ENCODE measurements at places on chromosomes 12 and 14.

GRCh38 chr14:74429991-74430390, 4.0 kb upstream of the SYNDIG1L start:
- no peak for DNase-seq

DNA sequence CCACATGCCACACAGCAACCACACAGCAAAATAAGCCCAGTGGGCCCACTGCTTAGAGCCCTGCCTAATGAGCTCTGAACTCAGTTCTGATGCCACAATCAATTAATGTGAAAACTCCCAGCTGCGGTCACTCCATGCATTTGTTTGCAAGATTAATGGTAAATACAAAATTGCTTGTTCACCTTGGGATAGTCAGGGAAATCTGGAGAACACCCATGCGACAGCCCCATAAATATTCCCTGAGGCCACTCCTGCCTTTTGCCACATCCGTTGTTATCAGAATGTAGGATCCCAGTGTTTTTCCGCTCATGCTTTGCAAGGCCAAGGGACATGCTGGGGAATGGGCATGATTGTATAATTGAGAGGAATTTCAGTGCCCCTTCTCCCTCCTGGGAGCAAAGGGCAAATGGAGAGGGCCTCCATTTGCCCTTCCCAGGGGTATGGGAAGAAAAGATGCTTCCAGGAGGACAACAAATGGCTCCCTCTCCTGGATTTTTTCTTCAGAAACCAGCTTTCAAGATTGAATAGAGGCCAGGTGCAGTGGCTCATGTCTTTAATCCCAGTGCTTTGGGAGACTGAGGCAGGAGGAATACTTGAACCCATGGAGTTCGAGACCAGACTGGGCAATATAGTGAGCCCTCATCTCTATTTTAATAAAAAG, 30.8 kb upstream of the CMKLR1 start:
- DNase-seq: no peak

DNA sequence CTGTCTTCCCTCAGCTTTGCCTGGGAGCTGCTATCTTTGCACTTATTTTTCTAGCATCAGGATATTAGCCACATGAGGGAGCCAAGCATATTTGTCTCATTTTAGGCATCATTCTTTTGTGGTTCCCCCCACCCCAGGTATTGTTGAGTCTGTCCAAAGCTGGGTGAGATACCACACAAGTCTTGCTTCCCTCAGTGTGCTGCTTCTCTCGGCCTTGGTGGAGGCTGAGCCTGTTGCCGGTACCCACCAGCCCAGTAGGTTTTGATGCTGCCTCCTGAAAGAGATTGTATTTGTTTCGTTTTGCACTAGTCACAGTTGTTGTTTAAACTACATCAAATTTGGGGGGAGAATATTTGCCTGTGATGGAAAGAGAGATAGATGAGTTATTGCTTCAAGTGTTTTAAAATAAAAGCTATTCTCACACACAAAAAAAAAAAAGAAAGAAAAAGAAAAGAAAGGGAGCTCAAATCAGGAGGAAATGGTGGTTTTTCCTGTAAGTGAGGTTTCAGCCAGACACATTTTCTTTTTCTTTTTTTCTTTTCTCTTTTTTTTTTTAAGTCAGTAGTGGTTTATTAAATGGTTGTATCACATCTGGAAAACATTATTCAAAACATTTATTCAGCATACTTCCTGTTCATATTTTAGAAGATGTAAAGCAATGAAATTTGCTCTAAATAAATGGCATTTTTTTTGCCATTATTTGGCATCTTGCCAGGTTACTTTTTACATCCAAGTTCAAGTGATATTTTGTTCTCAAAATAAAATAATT, 58.5 kb downstream of the SLC4A8 start:
- no peak for DNase-seq

GRCh38 chr14:106436310-106436905, 910.0 kb downstream of the TMEM121 start:
- no peak for DNase-seq

- no peak for DNase-seq
Measured at GRCh38 chr12:53414756-53415417, 8.8 kb upstream of the AMHR2 start.

GRCh38 chr12:50536831-50537537, 32.2 kb downstream of the DIP2B start:
- no peak for DNase-seq

DNA sequence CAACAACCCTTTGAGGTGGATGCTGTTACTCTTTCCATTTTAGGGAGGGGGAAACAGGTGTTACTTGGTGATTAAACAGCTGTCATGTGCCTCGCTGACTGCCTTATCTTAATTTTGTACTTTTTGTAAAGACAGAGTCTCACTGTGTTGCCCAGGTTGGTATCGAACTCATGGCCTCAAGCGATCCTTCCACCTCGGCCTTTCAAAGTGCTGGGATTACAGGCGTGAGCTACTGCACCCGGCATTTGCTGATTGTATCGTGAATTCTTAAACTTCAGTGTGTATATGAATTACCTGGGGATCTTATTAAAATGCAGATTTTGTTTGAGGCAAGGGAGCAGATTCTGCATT, 659 bp downstream of the PSMD9 start:
- DNase-seq: no peak

GRCh38 chr14:38038171-38038570, 169.5 kb upstream of the SSTR1 start:
- no peak for DNase-seq

GRCh38 chr14:56953884-56954283, 143.6 kb upstream of the OTX2 start:
- no peak for DNase-seq

DNA sequence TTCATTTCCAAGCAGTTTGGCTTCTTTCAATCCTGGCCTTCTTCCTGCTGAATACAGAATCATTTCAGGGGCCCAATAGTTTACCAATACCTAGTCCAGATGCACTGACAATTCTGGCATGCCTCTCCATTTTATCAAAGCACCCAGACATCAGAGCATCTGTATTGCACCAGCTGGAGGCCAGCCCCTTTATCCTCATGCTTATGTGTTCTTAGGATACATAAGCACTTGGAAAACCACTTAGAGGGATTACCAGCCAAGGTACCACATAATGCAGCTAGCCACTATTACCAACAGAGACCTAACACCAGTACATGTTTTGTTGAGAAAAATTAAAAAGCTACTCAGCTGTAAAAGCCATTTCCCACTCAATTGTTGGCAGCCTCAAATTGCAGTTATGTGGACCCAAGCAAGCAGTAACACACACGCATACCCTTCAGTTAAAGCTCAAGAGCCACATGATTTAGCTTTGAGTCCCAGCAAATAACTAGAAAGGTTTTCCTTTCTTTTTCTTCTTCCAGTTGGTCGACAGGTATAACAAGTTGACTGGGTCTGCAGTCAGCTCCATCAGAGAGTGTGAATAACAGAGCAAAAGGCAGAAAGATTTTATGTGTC, 263.8 kb downstream of the DIO2 start:
- DNase-seq: no peak

DNA sequence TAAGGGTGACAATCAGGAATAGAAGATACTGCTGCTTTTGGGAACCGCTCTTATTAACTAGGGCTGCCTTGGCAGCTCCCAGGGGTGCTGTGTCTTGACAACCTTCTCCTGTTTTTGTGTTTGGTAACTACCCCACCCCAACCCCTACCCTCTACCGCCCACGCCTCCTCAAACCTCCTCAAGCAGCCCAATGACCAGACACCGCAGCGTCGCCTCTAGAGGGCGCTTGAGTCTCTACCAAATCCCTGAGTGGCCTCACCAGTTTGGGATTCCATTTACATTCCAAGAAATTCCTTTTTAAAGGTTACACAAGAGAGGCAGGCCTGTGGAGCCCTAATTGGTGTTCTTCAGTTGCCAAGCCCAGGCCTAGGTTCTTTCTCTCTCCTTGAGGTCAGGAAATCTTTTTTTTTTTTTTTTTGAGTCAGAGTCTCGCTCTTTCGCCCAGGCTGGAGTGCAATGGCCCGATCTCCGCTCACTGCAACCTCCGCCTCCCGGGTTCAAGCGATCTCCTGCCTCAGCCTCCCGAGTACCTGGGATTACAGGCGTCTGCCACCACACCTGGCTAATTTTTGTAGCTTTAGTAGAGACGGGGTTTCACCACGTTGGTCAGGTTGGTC, 72.4 kb upstream of the USP44 start:
- DNase-seq: peak; percentile 85

DNA sequence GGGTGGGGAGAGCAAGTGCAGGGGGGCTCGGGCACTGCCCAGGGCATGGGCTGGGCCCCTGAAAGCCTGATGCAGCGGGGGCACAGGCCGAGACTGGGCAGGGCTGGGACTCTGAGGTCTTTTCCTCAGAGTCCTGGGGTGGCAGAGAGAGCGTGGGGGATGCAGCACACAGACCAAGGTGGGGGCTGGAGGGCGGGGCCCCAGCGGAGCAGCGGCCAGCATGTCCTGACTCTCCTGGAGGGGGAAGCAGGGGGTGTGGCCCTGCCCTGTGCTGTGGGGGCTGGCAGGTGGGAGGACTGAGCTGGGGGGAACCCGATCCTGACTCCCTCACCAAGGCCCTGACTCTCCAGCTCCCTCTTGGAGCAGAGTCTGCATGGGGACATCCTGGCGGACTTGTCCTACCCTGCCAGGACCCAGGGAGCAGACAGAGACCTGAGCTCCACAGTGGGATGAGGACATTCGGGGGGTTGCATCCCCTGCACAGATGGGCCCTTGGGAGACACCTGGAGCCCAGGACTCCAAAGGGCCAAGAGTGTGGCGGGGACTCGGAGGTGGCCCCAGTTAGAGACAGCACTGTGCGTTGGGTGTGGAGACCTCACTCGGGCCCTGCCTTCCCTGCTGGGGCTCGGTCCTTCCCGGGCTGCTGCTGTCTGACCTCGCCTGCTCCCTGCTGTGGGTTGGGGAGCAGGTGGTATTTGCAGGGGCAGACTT, 326.1 kb downstream of the TMEM121 start:
- no peak for DNase-seq

- DNase-seq: no peak
Measured at GRCh38 chr12:96590970-96591369, 101.6 kb downstream of the CFAP54 start.

GRCh38 chr14:70916799-70917198, 9.5 kb downstream of the PCNX1 start:
- DNase-seq: no peak

DNA sequence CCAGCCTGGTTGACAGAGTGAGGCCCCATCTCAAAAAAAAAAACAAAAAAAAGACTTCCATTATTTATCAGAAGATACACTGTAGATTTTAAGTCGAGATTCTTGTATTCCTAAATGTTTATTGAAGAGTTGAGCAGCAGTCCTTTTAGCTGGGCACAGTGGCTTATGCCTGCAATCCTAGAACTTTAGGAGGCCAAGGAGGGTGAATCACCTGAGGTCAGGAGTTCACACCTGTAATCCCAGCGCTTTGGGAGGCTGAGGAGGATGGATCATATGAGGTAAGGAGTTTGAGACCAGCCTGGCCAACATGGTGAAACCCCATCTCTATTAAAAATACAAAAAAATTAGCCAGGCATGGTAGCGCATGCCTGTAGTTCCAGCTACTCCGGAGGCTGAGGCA, 57.6 kb downstream of the HEATR5A start:
- DNase-seq: no peak

- no peak for DNase-seq
Measured at GRCh38 chr12:94676031-94676641, 25.8 kb upstream of the TMCC3 start.

GRCh38 chr14:82449926-82450468, 916.3 kb upstream of the SEL1L start:
- no peak for DNase-seq

GRCh38 chr14:26527095-26527494, 70.7 kb downstream of the NOVA1 start:
- DNase-seq: no peak

- no peak for DNase-seq
Measured at GRCh38 chr14:63897721-63898163, 44.9 kb downstream of the SYNE2 start.

GRCh38 chr12:39502726-39503125, 59.8 kb upstream of the KIF21A start:
- no peak for DNase-seq

DNA sequence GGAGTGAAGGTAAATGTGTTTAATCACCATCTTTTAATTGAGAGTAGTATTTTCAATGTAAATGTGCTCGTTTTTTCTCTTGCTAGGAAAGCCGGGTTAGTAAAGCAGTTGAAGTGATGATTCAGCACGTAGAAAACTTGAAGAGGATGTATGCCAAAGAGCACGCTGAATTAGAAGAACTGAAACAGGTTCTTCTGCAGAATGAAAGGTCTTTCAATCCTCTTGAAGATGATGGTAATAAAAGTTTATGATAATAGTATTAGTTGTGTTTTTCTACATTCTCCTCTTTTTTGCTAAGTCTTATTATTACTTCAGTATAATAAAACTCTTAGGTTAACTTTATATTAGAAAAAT, 93.9 kb downstream of the DNAI7 start:
- no peak for DNase-seq

GRCh38 chr12:131133994-131134393, 180.3 kb downstream of the ADGRD1 start:
- DNase-seq: no peak

- no peak for DNase-seq
Measured at GRCh38 chr14:75910048-75910447, 71.7 kb downstream of the TGFB3 start.
